ENCODE measurements at places on chromosomes 12 and 14.

DNA sequence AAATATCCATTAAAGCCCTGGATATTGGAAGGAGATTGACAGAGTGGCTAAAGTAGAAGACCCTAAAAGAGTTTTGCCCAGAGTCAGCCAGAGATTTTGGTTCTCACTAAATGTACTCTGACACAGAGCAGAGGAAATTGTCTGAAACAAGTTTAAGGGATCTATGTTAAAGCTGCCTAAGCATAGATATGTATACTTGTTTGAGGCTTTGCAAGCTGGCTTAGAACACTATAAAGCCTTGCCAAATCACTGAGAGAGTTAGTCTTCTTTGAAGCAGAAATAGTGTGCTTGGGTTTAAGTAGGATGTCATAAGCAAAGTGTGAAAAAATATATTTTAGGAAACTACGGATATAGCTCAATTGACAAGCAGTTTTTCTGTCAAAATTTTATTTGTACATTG, 653.5 kb downstream of the FSCB start:
- no peak for DNase-seq

DNA sequence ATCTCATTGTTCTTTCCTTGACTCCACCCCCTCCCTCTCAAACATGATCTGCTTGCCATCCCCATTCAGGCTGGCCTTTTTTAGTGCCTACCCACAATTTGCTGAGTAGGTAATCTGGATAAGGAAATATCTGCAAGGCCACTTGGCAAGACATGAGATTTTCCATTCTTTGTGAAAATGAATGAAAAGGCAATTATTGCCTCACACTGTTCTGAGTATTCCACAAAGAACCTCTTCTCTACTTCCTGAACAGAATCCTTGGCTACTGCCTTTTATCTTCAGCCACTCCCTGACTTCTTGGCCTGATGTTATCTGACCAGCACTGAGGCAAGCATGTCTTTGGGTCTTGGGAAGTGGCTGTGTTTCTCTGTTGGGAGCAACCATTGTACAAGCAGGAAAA, 263.2 kb upstream of the ATP2B1 start:
- DNase-seq = no peak

- DNase-seq = no peak
Measured at GRCh38 chr14:53016491-53016890, 65.6 kb upstream of the FERMT2 start.

GRCh38 chr12:82952946-82953345, 266.2 kb downstream of the TMTC2 start:
- no peak for DNase-seq

DNA sequence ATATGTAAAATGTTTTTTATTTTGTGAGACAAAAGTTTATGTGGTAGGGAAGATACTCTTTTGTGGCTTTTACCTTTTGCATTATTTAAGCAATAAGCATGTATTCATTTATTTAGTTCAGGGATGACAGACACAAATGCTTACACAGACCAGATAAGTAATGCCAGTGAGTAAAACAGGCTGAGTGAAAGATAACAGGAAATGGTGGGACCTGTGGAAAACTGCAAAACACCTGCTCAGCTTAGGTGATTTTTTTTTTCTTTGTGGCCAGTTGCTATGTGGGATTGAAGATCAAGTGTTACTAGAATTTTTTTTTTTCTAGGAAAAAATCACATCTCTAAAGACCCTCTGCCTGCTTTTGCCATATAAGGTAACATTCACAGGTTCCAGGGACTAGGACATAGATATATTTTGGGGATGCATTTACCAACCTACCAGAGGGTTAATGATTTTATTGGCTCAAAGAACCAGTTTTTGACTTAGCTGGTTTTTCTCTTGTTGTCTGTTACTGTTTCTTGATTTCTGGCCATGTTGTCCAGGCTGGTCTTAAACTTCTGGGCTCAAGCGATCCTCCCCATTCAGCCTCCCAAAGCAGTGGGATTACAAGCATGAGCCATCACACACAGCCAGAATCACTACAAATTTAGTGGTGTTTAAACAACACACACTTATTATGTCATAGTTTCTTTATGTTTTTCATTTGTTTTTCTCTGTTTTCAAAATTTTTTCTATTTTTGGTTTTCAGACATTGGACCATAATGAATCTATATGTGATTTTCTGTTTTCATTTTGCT, 9.8 kb downstream of the PSMA6 start:
- peak; percentile 13 for DNase-seq

DNA sequence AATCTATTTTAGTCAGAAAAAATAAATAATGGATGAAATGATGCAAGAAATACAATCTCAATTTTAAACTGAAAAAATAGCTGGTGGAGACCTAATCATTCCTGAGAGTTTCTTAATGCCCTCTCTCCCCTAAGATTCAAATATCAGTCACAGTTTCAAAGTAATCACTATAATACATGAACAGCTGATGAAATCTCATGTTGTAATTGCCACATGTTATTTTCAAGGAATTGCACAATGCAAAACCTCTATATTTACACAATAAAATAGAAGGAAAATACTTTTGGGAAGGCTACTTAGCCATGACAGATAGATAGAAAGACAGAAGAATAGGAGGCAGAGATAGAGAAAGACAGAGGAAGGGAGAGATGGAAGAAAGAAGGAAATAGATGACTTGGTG, 18.2 kb downstream of the IFNG-AS1 start:
- DNase-seq = no peak

DNA sequence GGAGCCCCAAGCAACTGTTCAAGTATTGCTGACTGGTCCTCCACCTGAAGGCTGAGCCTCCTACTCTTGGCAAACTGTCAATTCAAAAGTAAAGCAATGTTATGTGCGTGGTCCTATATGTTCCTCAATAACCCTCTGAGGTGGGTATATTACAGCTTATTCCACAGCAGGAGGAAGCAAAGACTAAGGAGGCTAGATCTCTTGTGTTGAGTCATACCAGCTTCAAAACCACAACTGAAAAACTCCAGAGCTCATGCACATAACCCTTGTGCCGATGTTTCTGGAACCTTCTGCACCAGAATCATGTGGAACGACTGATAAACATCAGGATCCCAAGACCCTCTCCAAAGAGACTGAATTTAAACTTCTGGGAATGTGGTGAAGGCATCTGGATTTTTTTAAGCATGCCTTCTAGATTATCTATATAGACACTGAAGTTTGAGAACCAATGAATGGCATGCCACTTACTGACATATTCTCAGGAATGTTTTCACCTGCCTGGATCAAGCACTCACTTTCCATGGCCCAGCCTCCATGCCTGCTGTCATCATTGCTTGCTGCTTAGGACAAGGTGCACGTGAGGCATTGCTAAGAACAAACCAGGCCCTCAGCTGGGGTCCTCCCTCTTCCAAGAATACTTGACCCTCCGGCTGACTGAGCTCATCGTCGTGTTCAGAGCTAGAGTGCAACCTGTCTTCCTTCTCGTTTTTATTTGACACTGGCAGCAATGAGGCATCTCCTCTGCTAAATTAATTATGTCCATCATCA, 194.7 kb downstream of the BCL11B start:
- DNase-seq = peak; percentile 7

DNA sequence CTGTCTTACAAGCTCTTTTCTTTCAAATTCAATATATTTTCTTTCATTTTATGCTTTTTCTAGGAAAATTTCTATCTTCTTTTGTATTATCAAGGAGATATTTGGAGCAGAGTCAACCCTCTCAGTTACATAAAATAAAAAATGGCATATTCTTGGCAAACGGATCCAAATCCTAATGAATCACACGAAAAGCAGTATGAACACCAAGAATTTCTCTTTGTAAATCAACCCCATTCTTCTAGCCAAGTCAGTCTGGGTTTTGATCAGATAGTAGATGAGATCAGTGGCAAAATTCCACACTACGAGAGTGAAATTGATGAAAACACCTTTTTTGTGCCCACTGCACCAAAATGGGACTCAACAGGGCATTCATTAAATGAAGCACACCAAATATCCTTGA, 20.6 kb downstream of the PIK3C2G start:
- no peak for DNase-seq

DNA sequence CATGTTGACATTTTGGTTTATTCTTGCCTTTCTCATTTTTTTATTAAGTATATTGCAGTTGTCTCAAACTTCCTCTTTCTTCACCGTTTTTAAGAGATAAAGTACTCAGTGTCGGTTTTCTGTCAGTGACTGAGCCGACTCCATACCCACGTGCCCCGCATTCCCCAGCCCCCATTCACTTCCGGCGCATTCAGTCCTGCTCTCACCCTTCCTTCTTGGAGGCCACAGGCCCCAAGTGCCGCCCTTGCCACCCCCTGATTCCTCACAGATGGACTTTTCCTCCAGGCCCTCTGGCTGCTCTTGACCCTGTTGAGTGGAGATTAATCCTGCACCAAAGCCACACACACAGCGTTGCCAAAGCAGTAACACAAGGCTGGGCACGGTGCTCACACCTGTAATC, 19.1 kb upstream of the DNAH10 start:
- no peak for DNase-seq

DNA sequence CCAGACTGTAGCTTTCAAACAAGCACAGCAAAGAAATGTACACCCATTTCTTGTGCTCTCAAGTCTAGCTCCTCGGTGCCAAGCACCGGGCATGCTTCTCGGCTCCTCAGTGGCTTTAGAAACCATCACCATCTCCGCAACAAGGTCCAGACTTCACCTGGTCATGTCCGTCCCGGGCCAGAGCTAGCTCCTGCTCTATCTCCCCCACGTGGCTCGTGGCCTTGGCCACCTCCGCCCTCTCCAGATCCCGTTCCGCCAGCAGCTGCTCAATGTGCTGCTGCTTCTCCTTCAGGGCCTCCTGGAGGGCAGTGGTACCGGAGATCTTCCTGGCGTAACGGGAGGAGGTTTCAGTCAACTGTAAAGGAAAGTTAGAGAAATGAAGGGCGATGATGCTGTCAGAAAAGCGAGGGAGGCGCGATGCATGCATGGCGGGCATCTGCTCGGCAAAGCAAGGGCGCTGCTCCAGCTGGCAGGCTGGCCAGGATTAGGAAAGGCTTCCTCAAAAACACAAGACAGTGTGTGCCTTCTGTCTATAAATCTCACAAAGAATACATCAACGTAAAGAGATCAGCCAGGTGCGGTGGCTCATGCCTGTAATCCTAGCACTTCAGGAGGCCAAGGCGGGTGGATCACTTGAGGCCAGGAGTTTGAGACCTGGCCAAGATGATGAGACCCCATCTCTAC, 67.4 kb downstream of the CLIP1 start:
- no peak for DNase-seq

- DNase-seq = no peak
Measured at GRCh38 chr14:51546603-51547258, 105.0 kb upstream of the FRMD6 start.

DNA sequence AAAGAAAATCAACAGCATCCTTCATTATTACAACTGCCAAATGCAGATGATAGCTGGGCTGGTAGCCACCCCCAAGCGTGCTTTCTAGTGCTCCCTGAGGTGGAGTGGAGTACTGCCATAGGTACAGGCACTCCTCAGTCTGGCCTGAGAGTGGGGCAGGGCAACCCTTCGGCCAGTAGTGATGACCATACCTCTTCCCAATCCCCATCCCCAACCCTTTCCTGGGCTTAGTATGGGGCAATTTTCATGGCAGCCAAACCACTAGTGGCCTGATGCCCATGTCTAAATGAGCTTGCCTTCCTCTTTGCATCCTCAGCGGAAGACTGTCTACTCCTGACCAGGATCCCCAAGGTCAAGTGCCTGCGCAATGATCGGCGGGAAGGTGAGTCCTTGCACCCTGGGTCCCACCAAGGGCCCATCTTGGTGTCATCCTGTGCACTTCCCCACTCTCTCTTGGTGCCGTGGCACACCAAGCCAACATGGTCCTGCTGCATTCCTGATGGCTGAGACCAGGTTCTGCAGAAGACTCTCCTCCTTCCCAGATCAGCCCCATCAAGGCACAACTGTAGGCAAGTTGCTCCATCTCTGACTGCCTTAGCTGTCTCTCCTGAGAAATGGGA, 65.8 kb downstream of the GALNT16 start:
- no peak for DNase-seq
